ENCODE measurements at places on chromosomes 11 and 22.
A peak's percentile ranks its signal among the peaks of the same experiment; 100 is the strongest.

DNA sequence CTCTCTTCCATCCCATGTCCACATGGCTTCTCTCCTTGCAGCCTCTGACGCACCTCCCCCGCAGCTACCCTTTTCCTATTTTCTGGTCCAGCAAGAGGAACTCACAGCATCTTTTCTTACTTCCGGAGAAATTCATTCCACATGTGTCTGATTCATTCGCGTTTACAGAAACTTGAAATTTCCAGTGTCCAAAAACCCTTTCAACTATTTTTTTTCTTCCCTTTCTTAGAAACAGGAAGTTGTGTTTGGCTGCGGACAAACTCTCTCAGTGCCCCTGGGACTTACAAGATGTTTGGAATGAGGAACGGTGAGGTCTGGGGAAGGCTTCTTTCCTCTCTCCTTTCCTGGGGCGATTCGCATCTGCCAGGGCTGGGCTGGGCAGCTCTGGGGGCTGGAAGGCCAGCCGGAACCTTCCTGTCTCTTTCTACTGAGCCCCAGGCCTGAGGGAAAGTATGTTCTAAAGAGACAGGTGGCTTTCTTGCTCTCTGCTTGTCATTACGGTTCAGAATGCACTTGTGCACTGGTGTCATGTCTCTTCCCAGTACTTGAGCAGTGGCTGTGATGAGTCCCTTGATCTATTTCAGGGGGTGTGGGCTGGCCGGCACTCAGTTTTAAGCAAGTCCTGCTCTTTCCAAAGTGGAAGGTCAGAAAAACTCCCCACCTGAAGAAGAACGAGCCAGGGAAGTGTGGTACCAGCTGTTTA, 27.5 kb downstream of the ADAMTS8 start:
- DNase-seq: peak; percentile 68

DNA sequence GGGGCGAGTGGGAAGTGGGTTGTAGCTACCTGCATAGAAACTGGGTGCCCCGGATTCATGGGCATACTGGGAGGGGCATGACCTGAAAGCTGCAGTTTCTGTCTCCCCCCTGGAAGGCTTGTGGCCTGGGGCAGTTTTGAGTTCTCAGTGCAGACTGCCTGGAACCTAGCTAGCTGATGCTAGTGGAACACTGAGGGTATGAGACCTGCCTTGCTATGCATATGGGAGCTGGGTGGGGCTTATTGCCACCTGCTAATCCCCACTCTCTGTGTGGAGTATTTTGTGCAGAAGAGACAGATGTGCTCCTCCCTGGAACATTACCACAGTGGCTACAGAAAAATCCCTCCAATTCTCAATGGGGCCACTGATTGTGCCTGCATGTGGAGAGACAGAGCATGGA, 11.7 kb upstream of the OR56B4 start:
- no peak for DNase-seq

GRCh38 chr22:20384865-20385264, 9.1 kb upstream of the ZNF74 start:
- no peak for DNase-seq

- DNase-seq: no peak
Observed at GRCh38 chr22:46522797-46523196, 14.6 kb downstream of the CELSR1 start.

DNA sequence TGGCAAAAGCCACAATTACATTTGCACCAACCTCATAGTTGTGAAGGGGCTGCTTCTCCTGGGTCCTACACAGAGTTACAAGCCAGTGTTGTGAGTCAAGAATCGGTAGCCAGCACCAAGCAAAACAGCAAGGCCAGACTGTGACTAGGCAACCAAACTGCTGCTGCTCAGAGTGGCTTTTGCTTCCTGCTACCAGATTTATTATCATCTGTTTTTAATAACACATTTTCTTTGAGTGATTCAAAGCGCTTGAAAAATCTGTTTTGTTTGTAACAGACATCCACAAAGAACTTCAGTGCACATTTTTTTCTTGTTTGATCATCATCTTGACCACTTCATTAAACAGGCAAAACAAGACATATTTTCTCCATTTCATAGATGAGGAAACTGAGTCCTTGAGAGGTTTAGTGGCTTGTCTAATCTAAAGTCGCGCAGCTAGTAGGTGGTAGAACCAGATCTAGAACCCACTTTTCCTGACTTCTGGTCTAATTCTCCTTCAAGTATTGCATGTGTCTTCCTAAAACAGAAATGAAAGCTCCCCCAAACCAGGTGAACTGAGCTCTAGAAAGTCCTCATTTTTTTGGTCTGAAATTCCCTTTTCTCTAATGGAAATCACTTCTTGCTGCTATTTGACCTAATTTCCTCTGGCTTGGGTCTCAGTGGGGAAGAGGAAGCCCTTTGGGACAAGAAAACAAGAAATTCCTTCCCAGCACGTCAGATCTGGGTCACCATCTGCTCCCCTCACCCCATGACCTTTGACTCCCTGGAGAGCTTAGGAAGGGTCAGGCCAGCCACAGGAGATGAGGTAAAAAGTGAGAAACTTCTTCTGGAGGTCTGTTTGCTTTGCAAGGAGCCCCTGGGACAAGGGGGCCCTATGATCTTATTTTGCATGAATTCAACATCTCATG, 39.9 kb downstream of the CWC15 start:
- peak; percentile 95 for DNase-seq

- DNase-seq: peak; percentile 50
Observed at GRCh38 chr11:62081378-62082291, 42.2 kb upstream of the INCENP start.

DNA sequence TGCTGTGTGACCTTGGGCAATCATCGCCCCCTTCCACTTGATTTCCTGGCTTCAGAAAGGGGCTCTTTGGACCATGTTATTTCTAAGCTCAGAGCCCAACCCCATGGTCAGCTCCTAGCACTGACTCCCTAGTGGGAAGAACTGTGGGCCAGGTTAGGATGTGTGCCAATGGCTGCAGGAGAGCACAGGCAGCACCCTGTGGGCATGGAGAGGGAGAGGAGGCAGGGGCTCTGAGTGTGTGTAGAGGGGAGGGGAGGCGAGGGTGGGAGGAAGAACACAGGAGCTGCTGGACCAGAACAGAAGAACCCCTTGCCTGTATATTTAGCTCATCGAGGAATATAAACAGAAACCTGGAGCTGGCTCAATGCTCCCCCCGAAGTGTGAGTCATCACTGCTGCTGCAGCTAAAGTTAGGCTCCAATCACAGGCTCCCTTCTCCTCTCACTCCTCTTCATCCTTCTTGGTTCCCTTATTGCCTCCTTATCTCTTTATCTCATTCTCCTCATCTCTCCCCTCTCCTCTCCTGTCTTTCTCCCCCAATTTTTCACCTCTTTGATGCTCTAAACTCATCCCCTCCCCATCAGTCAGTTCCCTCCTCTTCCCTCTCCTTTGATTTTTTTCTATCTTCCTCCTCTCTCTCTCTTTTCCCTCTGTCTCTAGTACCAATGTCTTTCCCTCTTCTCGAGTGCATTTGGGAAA, 14.5 kb upstream of the RPS19BP1 start:
- no peak for DNase-seq

GRCh38 chr11:76891793-76892192, 31.1 kb downstream of the ACER3 start:
- DNase-seq: no peak

DNA sequence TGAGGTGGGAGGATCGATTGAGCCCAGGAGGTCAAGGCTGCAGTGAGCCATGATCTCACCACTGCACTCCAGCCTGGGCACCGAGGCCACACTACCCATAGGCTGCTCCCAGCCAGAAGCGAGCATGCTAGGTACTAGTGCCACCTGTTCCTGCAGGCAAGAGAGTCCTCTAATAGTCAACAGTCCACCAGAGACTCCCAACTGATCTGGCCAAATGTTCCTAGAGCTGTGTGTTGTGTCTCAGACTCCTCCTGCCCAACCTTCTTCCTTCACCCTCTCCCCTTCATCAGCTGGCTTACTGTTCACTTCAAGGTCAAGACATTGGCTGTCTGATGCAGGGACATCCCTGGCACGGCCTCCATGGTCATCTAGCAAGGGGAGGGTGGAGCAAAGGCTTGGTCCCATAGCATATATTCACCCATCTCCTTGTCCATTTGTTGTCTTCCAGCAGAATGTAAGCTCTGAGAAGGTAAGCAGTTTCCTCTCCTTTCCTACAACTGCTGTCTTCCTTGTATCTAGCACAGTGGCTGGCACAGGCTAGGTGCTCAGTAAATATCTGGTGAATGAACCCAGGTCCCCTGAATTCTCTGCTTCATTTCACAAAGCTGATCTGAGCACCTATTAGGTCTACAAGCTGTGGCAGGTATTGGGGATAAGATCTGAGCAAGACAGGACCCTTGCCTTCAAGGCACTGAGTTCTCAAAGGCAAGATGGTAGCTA, 126.2 kb upstream of the SERPIND1 start:
- no peak for DNase-seq

- DNase-seq: no peak
Observed at GRCh38 chr11:119099711-119100110, 1.9 kb downstream of the DPAGT1 start.

DNA sequence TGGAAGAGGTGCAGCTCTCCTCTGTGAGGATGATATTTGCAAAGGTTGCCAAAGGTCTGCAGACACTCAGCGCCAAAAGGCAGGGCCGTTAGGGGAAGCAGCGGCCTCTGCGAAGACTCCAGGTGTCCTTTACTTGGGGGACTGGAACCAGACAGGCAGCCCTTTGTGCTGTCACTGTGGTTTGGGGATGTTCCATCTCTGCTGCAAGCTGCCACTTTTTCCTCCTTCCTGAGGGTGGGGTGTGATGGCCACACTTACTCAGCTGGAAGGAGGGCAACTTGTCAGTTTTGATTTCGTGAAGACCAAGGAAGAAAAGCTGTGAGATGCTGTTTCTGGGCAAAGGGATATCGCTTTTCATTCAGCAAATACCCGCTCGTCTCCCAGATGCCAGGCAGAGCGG, 96.5 kb upstream of the PRR5 start:
- DNase-seq: no peak

GRCh38 chr11:20114588-20114987, 45.7 kb downstream of the DBX1 start:
- no peak for DNase-seq

DNA sequence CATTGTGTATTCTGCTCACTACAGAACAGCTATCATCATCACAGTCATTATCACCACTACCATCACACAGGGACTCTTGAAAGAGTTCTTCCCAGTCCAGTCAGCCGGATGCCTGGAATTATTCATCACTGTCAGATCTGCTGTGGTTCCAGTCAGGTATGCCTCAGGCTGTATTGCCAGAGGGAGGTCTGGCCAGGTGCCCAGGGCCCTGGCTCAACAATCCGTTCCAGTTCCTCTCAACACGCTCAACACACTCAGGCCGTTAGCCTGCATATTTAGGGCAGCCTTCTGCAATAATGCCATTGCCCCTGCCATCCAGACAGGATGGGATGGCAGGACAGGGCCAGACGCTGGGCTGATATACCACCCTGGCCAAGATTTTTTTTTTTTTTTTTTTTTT, 28.6 kb upstream of the RASL10A start:
- DNase-seq: peak; percentile 71

DNA sequence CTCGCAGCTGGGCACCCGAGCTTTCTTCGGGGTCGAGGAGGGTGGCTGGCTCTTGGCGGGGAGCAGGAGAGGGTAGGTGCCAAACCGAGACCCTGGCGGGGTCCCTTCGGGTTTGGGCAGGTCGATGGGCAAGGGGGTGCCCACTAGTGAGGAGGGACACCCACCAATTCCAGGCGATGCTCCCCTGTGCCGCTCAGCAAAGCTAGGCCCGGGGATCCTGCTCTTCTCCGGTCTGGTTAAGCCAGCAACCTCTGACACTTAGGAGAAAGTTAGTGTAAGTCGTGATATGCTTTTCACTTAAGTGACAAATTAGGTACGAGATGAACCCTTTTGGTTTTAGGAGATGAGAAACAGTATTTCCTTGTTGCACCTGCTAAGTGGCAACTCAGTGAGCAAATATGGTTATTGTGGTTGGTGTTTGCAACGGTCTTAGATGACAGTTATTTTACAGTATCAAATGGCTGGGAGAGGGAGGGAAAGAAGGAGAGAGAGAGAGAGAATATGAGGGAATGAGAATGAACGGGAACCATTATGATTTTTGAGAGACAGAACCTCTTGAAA, 565 bp downstream of the NUCB2 start:
- no peak for DNase-seq

GRCh38 chr22:24181088-24181995, at the start of gene SUSD2:
SUSD2 (plus strand) TSS chr22:24181487; CDS start chr22:24181520, 33 bp downstream.
- DNase-seq: no peak

GRCh38 chr11:59767225-59767611, 12.0 kb downstream of the STX3 start:
- DNase-seq: no peak

GRCh38 chr11:5007561-5007960, 12.9 kb downstream of the OR51L1 start:
- no peak for DNase-seq

GRCh38 chr11:108302121-108302785, 79.4 kb downstream of the ATM start:
- no peak for DNase-seq

GRCh38 chr11:13771151-13771550, 102.7 kb downstream of the FAR1 start:
- DNase-seq: no peak
